Stimulated activated CD8-positive, alpha-beta memory T cell treated with anti-CD3 and anti-CD28 coated beads, Interleukin-15, amount 100 ng/mL, for 48 hours (primary cell): ENCODE measurements at places on chromosomes 4 and X.
A peak's percentile ranks its signal among the peaks of the same experiment; 100 is the strongest.

- DNase-seq, result no peak
These were observed 25.8 kb upstream of the DYNLT3 start for GRCh38 chrX:37873220-37873619.

- DNase-seq, result peak; percentile 20
These were observed 1.5 kb downstream of the TRIM2 start for GRCh38 chr4:153205757-153206156.

DNA sequence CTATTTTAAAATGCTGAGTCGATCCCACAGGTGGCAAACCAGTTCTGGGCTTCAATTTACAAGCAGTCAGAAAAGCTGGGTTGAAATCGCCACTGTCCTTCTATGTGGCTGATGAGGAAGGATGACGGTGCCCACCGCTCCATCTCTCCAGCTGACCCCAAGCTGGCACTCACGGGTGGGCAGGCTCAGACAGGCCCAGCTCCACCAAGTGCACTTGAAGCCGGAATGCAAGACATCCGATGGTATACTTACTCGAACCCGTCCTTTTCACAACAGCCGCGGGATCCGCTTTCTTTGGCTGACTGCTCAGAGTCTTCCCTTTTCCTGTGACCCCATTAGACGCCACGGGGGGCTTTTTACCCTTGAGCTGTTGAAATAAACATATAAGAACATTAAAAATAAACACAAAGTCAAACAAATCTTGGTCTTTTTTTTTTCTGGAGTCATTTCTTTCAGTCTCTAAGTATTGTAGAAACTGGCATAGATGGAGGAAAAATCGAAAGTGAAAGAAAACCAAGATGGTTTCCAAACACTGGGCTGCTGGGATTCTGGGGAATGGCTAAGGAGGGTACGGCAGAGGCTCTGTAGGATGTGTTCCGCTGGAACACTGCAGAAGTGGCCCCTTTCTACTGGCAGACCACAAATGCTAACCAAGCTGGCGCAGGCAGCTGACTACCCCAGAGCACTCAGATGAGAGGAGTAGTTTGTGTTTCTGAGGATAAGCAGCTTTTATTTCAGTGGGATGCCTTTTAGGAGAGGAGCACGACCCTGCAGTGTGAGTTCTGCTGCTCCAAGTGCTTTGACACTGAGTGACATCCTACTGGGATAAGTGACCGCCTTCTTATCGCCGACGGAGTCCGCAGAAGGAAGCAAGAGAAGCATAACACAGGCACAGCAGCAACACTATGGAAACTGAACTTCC, 160.9 kb downstream of the AFAP1 start:
- DNase-seq, result no peak

- no peak for DNase-seq
These were observed 13.2 kb upstream of the SOD3 start for GRCh38 chr4:24781999-24782745.

GRCh38 chr4:152983221-152983620, 47.1 kb downstream of the FHDC1 start:
- DNase-seq, result no peak

GRCh38 chr4:8540991-8541390, 39.2 kb upstream of the GPR78 start:
- DNase-seq, result no peak

DNA sequence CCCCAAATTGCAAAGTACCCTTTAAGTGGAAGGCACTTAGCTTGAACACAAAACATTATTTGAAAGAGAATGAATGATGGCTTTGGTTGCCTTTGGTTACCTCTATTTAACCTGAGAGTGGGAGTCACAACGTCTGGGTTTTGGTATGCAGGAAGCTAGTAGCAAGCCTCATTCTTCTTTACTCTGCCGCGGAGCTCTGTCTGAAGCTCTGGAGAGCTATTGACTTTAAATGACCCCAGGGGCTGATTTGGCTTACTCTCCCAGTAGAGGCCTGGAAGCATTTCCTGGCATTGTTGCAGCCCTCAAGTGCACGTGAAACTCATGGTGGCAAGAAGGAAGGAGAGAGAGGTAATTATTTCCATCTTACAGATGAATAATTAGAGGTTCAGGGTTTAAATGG, 81.8 kb upstream of the MAGEA4 start:
- no peak for DNase-seq

DNA sequence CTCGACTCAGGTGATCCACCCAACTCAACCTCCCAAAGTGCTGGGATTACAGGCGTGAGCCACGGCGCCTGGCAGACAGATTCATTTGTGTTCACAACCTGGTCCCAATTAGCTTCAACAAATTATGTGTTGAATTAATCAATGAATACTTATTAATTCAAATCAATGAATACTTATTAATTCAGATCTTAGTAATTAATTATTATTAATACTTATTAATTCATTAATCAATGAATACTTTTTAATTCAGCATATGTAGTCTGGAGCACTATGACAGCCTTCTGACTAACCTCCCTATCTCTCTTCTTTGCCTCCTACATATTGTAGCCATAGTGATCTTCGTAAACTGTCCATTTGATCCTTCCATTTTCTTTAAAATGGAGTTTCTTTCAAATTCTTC, 56.7 kb upstream of the RBPJ start:
- DNase-seq, result no peak

DNA sequence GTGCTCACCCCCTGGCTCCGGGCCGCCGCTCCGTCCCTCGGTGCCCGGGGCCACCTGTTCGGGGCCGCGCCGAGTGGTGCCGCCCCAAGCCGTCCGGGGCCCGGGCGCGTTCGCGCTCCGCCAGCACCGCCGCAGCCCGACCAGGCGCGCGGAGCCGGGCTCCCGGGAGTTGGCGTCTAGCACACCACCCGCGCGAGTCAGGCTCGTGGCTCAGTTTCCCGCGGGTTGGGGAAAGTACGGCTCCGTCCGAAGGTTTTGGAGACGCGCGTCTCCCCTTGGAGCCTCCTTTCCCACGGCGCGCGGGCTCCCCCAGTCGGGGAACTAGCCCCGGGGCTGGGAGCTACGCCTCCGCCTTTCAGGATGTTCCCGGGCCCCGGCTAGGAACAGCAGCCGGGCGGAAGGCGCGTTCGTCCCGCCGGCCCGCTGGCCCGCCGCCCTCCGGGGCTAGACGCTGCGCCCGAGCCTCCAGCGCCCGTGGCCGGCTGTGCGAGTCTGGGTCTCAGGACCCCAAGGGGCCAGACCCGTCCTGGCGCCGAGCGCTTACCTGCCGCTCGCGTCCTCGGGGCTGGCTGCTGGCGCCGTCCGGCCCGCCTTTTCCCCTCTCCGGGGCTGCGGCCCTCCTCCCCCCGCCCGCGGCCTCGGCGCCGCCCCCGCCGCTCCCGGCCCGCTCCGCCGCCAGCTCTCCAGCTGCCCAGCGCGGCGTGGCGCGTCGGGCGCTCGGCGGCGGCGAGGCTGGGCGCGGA, at the start of gene ADGRG2:
Gene ADGRG2, minus strand, starts transcription at position 571 of the 743 bp plus-strand sequence. CDS start 53,634 bp downstream, outside the sequence.
- no peak for DNase-seq

- no peak for DNase-seq
These were observed 395.4 kb downstream of the BMPR1B start for GRCh38 chr4:95153182-95153581.

- no peak for DNase-seq
These were observed 69.8 kb downstream of the PSAPL1 start for GRCh38 chr4:7364979-7365378.

DNA sequence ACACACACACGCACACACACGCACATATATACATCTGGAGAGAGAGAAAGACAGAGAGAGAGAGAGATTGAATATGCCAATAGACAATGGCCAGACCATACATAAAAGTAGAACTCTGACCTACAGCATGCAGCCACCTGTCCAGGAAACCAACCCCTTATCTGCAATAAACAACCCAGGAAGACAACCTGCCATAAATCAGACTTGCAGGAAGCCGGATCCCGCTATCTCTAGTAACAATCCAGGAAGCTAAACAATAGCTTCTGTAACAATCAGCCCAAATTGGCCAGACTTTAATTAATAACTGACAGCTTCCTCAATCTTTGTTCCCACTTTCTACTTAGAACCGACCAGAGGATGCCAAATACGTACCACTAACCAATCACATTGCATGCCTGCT, 173.2 kb downstream of the LDB2 start:
- no peak for DNase-seq

GRCh38 chr4:11813951-11814446, 385.3 kb upstream of the HS3ST1 start:
- no peak for DNase-seq

DNA sequence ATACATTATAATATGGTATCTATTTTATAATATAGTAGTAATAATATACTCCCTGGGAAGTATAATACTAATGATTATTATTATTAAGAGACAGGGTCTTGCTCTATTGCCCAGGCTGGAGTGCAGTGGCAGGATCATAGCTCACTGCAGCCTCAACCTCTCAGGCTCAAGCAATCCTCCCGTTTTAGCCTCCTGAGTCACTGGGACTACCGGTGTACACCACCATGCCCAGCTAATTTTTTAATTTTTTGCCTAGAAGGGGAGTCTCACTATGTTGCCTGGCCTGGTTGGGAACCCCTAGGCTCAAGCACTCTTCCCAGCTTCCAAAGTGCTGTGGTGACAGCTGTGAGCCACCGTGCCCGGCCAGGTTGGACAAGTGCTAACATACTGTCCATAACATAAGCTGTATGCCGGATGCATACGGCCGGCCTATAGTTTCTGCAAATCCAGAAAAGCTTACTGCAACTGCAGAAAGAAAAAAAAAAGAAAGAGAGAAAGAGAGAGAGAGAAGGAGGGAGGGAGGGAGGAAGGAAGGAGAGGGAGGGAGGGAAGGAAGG, 94.2 kb upstream of the PPP2R3B start:
- DNase-seq, result no peak

GRCh38 chrX:101605146-101605545, 12.7 kb downstream of the ARMCX6 start:
- DNase-seq, result no peak

GRCh38 chrX:74248889-74249288, 55.1 kb upstream of the ZCCHC13 start:
- DNase-seq, result no peak

GRCh38 chr4:81455897-81456296, 15.8 kb downstream of the RASGEF1B start:
- DNase-seq, result no peak

- DNase-seq, result no peak
These were observed 66.4 kb downstream of the STAP1 start for GRCh38 chr4:67624939-67625338.

- DNase-seq, result no peak
These were observed 902.7 kb upstream of the EPHA5 start for GRCh38 chr4:66572949-66573348.

DNA sequence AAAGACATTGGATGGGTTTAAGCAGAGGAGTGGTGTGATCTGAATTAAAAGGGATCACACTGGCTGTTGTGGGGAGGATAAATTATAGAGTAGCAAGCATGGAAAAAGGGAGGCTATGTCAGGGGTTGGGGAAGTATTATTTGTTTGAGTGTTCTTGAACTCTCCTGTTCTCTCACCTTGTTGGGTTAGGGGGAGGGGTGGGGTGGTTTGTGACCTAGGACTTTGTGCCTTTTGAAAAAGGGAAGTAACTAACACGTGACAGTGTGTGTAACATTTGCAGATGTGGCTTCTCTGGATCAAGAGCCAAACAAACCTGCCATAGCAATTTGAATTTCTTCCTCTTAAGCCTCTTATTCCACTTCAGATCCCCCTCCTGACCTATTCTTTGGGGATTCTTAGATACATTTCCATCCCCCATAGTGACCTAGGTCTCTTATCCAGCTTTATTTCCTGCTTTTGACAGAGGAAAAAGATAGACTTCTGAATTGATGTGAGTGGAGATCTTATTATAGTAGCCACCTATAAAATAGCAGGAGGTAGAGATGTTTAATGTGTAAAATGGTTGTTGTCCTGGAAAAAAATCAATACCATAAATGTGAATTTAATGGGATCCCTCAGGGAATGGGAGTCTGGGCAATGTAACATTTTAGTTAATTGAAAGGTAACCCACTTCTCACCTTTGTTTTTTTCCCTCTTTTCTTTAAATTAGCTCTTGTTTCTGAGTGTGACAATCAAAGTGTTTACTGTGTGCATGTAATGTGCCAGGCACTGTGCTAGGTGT, 120.4 kb downstream of the CT47B1 start:
- DNase-seq, result no peak

GRCh38 chrX:50432829-50433289, 37.8 kb downstream of the DGKK start:
- DNase-seq, result no peak

- no peak for DNase-seq
These were observed 322.5 kb downstream of the EVC2 start for GRCh38 chr4:5385741-5386311.

GRCh38 chr4:174312993-174313392, 29.3 kb downstream of the CEP44 start:
- DNase-seq, result no peak

DNA sequence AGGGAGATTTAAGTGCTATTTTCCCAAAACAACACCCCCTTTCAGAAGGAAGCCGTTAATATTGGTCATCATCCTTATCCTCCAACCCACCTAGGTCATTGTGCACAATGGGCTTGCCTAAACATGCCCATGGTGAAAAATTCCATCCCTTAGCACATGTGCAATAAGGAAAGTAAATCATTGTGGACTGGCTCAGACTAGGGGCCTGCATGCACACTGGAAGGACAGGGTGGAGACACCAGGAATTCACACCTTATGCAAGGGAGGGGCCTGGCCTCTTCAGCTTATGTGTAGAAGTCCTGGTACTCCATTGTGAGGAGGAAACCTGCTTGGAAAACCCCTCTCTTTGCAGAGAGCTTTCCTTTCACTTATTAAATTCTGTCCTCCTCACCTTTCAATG, 311.4 kb upstream of the NDST4 start:
- DNase-seq, result no peak

DNA sequence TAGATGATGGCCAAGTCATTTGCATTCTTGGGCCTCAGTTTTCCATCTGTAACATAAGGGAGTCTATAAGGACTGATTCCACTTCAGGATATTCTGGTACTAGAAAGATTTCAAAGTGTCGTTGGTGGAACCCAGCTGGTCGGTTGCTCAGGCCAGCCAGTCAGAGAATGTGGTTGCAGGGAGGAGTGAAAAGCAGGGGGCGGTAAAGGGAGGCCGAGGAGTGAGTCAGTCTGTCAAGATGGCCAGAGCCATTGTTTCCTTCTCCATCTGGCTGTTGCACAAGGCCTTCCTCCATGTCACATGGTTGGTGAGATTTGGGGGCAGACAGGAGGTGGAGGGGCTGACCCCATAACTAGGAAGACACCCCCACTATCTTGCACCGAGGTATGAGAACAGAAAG, 38.2 kb downstream of the STARD8 start:
- DNase-seq, result no peak

GRCh38 chr4:185004562-185005218, 13.6 kb upstream of the HELT start:
- DNase-seq, result no peak

DNA sequence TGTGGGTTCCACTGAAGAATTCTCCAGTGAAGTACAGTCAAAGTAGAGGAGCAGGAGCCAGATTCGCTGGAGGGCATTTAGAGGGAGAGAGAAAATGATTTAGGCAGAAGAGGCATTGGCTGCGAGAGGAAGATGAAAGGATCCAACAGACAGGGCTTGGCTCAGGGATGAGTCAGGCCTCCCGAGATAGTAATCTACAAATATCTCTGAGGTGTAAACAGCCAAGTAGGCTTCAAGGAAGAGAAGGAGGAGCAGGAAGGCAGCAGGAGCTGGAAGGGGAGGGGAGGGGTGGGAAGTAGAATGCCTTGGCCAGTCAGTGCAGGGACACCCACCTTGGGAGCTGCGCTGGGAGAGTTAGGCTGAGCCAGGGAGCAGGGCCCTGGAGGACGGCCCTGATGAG, 55.5 kb downstream of the PJA1 start:
- no peak for DNase-seq

- DNase-seq, result no peak
These were observed at the start of gene TMEM255A for GRCh38 chrX:120310861-120311726. Gene TMEM255A, minus strand, starts transcription at chrX:120311461. Its CDS starts 152 bp downstream, at chrX:120311309.
